NCI-H1694 (cell line): ENCODE measurements at places on chromosomes 5 and 9.

- DNase-seq: no peak
These were observed 37.5 kb upstream of the BOD1 start for GRCh38 chr5:173653822-173654523.

- no peak for DNase-seq
These were observed 74.4 kb downstream of the INSL6 start for GRCh38 chr9:5110867-5111681.

GRCh38 chr5:53549792-53550191 is 10.6 kb upstream of the NDUFS4 start:
- DNase-seq: no peak

- DNase-seq: no peak
These were observed 943 bp downstream of the STING1 start for GRCh38 chr5:139481580-139482049.

DNA sequence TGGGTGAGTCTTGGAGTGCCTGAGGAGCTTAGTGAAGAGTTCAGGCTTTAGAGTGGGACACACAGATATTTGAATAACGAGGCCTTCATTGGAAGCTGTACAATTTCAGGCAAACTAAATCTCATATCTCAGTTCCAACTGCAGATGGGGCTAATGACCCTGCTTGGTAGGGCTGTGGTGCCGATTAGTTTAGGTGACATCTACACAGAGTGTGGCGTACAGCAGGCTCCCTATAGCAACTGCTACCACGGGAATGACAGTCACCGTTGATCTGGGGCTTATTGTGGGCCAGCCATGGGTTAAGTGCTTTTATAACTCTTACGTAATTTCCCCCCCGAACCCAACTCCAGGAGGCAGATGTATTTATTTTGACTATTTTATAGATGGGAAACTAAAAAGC is 70.8 kb downstream of the FAT2 start:
- DNase-seq: peak; percentile 5

DNA sequence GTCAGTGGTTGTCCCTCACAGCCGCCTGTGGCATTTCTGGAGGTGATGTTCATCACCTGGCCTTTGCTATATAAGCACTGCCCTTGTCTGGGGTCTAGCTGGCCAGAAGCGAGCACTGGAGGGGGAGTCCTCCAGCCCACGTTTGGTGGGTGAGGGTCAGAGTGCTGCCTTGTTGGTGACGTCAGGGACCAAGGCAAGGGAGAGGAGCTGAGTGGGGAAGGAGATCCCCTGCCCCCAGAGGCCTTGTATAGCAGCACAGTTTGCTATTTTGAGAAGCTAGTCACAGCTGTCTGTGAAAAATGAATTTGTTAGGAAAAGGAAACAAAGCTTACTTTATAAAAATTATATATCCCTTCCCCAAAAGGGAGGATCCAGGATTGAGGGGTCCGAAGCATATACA is 49.8 kb downstream of the SYK start:
- DNase-seq: no peak

- DNase-seq: no peak
These were observed 95.5 kb upstream of the IFNK start for GRCh38 chr9:27428551-27428950.

- no peak for DNase-seq
These were observed 174.6 kb upstream of the ZNF608 start for GRCh38 chr5:124920909-124921666.

DNA sequence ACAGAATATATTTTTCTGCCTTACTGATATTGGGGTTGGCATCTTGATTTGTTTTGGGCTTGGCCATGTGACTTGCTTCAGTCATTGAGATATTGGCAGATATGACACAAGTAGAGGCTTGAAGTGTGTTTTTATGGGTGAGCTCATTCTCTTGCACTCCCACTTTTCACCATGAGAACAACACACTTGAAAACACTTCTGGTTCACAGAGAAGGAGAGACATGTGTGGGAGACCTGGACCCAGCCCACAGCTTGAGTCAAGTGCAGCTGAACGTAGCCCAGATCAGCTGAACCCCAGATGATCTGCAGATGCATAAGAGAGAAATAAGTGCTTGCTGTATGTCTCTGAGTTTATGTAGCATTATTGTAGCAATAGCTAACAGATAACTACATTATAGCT is 155.4 kb downstream of the SEMA6A start:
- no peak for DNase-seq

- DNase-seq: no peak
These were observed 46.8 kb downstream of the LHFPL2 start for GRCh38 chr5:78601559-78602314.

DNA sequence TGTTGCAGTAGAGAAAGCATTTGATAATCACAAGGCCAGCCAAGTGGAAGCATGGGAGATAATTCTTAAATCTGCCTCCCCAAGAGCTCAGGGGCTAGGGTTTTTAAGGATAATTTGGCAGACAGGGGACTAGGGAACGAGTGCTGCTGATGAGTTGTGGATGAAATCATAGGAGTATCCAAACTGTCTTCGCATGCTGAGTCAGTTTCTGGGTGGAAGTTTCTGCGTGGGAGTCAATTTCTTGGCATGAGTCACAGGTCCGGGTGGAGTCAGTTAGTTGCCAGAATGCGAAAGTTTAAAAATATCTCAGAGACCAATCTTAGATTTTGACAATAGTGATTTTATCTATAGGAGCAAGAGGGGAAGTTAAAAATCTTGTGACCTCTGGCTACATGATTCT is 112.6 kb downstream of the TMC1 start:
- DNase-seq: no peak

- DNase-seq: no peak
These were observed 212.8 kb downstream of the MLLT3 start for GRCh38 chr9:20409321-20410092.

DNA sequence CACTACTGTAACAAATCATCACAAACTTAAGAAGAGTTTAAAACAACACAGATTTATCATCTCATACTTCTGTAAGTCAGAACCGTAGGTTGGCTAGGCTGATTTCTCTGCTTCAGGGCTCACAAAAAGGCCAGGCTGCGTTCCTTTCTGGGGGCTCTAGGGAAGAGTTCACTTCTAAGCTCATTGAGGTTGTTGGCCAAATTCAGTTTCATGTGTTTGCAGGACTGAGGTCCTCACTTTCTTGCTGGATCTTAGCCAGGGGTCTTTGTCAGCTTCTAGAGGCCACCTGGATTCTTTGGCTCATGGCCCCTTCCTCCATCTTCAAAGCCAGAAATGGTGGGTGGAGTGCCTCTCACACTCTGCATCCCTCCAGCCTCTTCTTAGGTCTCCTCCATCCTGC is 76.0 kb downstream of the ACTBL2 start:
- no peak for DNase-seq

- no peak for DNase-seq
These were observed 25.9 kb upstream of the TESK1 start for GRCh38 chr9:35579130-35579529.

DNA sequence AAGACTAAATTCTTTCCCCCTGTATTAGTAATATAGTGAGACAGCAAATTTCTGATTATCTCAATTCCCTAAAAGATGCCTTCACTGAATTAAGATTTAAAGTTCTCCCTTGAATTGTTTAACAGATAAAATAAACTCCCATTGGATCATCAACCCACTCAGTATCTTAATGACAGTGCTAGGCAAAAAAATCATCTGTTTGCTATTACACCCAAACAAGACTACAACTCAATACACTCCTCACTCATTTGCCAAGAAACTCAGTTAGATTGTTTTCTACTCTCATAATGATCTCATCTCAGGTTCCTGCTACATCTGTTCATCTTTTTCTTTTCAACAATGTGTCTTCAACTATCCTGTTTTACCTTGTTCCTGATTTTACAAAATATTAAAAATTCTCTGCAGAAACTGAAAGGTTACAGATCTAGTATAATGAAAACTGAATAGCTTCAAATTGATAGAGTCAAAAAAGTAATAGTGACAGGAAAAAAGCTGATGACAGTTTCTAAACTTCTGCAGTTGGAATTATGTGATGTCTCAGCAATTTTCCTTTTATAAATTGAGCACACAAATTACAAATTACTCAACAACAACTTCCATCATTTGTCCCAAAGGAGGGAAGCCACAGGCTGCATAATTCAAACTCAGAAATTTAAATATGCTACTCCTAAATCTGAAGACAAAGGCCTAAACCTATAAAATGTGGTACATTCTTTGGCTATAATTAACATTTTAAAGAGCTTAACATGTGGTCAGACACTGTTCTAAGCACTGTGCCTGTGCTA is 39.4 kb downstream of the HOMER1 start:
- no peak for DNase-seq

DNA sequence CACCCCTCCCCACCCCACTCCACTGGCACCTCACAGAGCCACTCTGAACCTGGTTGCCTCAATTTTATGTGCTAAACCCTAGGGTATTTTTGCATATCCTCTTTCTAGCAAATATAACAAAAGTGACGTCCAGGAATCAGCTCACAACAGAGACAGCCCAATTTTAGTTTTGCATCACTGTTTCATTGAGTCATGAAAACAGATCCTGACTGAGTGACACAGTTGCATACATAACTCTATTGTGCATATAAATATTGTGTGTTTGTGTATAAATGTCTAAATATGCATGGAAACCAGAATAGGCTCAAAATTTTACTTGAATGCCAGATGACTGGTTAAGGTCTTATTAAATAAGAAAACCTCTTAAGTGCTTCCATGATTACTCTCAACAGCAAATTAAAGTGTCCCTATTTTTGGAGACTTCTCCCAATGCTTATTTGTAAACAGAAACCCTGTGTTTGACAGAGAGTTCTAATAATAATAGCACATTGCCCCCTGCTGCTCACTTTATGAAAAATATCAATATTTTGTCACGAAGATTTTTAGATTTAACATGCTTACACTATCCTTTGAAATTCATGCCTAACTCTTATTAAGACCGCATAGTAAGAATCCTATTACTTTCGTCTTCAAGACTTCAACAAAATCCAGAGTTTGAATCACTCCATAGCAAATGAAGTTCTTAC is 75.5 kb upstream of the PRRC1 start:
- peak; percentile 45 for DNase-seq

DNA sequence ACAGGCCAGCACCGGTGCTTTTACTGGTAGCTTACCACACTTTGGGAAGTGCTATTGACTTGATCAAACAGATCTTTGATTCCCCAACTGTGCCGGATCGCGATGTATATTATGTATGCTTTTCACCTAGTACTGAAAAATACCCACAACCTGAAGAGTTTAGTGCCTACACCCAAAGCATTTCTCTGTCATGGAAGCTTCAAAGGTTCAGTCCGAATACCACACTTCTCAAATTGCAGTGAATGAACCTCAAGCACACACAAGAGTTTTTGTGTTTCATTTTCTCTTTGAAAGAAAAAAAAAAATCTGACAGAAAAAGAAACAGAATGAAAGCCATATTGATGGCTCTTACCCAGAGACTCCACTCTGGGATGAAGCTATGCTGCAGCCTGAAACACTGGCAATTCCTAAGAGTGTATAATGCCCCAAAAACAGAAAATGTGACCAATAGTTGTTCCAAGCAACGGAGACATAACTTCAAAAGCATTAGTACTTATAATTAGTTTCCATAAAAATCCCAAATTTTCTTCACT is 100.9 kb downstream of the EBF1 start:
- no peak for DNase-seq

GRCh38 chr9:76789840-76790239 is 25.6 kb downstream of the PCA3 start:
- no peak for DNase-seq

GRCh38 chr5:7678030-7678429 is 172.9 kb downstream of the CFAP90 start:
- no peak for DNase-seq

DNA sequence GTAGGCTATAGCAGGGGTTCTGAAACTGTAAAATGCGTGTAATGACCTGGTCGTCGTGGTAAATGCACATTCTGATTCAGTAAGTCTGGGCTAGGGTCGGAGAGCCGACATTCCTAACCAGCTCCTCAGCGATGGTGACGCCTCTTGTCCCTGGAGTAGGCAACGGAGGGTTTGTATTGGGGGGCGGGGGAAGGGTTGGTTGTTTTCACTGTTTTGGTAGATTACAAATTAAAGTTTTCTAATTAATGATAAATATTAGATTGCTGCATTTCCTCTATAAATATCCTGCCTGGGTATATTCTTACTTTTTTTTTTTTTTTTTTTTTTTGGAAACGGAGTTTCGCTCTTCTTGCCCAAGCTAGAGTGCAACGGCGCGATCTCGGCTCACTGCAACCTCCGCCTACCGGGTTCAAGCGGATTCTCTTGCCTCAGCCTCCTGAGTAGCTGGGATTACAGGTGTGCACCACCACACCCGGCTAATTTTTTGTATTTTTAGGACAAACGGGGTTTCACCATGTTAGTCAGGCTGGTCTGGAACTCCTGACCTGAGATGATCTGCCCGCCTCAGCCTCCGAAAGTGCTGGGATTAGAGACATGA is 566 bp upstream of the ALDH7A1 start:
- DNase-seq: no peak

GRCh38 chr9:111957856-111958631 is 61.4 kb downstream of the UGCG start:
- DNase-seq: no peak

DNA sequence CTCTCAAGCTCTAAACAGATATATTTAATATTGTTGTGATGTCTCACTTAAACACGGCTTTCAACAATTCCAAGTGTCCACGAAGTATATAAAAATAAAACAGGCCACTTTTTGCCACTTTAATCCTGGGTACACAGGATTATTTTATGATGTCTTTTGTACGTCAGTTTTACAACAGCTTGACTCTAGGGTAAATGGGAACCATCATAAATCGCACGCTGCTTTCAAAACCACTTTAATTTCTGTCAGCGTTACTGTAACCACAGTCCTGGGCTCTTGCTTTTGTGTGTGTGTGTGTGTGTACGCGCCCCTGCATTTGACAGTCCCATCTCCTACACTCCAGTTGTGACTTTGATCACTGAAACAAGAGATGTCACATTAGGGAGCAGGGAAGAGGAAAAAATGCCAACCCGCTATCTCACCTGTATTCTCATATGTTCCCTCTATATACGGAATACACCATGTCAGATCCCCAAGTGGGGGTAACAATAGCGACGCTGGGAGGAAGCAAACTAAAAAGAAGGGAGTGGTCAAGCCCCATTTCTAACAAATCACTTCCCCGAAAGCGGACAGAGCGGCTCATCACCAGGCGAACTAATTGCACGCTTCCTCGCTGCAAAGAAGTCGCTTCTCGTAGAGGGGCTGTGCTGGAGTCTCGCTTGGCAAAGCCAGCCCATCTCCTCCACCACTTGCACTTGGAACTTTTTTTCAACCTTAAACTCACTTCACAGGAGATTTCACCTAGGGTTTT is 1.2 kb downstream of the BNC2 start:
- no peak for DNase-seq

GRCh38 chr9:125444166-125444565 is 182.5 kb downstream of the GAPVD1 start:
- DNase-seq: no peak

- no peak for DNase-seq
These were observed 52.7 kb downstream of the RXRA start for GRCh38 chr9:134378901-134379338.

GRCh38 chr5:155128786-155129512 is 115.4 kb downstream of the KIF4B start:
- no peak for DNase-seq

GRCh38 chr9:137785704-137786161 is 91.8 kb upstream of the CACNA1B start:
- no peak for DNase-seq
